ENCODE measurements at places on chromosomes 5 and 9.

DNA sequence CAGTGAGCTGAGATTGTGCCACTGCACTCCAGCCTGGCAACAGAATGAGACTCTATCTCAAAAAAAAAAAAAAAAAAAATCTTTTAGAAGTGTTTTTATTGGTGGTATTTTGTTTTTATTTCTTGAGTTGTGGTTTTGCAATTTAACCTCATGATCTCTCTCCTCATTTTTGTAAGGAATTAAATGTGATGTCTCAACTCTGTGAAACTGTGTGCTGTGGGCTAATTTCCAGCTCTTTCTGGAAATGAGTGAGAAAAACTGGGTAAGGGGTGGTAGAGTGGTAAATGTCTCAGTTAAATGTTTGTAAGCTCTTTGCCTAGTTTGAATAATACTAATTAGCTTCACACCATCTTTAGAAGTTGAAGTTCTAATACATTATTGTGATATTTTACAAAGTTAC, 29.0 kb downstream of the ACO1 start:
- DNase-seq: no peak

GRCh38 chr5:56291079-56291643, 58.0 kb upstream of the ANKRD55 start:
- no peak for DNase-seq

DNA sequence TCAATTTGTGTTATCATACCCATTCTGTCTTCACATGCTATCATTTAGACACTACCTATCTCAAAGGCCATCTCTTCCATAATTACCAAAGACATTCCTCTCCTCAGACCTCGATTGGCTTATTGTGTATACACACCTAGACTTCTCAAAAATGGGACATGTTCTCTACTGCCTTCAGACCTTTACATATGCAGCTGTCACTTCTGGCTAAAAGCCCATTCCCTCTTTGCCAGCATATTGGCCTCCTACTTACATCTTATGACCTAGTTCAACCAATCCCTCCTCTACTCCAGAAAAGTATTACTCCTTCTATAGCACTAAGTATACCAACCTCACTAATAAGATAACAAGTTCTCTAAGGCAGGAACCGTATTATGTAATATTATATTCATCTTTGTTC, 84.4 kb downstream of the RAPGEF6 start:
- no peak for DNase-seq

DNA sequence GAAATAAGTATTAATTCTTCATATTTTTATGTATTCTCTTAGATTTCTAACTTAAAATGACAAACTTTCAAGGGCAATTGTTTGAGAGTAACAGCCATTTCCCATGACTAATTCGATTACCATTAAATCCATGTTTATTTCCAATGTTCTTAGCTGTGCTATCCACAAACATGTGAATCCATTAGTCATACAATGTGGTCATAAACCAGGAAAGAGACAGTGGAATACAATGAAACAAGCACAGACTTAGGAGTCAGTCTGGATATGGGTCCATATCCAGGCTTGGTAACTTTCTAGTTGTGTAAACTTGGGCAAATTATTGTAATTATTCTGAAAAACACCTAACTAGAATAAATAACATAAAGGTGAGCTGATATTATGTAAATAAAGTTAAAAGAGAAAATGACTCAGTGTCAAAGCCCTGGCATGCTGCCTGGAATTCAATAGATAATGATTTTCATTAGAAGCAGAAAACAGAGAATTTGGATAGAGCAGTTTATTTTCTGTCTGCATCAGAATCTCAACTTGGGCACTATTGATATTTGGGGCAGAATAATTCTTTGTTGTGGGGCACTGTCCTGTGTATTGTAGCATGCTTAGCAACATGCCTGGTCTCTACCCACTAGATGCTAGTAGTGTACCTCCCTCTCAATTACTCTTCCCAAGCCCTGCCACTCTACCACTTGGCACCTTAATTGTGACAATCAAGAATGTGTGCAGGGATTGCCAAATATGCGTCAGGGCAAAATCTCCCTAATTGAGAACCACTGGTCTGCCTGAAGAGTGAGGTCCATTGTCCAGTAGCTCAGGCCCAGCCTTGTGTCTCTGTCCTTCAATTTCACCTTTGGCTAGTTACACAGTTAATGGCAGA, 44.7 kb upstream of the SLC27A6 start:
- no peak for DNase-seq

DNA sequence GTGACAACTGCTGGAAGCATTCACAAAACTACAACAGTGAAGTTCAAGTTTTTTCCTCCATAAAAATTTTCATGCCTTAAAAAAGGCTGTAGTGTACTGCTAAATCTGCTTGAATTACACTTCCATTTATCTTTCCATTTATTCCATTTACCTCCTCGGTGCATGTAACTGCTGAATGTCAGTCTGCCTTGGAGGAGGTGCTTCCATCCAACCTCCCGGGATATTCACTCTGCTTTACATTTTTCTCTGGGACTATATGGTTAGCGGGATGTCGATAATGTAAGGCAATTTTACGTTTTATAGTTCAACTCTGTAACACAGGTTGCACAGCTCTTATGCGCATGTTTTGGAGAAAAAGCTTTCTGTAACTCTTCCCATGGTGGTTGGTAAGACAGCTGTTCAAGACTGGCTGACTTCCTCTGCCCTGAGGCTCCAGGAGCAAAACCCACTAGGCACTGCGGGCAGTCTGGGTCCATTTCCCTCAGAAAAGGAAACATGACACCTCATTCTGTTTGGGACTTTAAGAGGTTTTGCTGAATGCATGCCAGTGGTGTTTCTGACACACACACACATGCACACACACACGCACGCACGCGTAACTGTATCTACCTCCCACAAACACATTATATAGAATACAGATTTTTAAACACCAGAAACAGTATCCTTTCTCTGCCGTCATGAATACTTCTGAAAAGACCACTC, 66.1 kb downstream of the SPTLC1 start:
- no peak for DNase-seq

GRCh38 chr9:137955224-137955570, 77.6 kb downstream of the CACNA1B start:
- no peak for DNase-seq

DNA sequence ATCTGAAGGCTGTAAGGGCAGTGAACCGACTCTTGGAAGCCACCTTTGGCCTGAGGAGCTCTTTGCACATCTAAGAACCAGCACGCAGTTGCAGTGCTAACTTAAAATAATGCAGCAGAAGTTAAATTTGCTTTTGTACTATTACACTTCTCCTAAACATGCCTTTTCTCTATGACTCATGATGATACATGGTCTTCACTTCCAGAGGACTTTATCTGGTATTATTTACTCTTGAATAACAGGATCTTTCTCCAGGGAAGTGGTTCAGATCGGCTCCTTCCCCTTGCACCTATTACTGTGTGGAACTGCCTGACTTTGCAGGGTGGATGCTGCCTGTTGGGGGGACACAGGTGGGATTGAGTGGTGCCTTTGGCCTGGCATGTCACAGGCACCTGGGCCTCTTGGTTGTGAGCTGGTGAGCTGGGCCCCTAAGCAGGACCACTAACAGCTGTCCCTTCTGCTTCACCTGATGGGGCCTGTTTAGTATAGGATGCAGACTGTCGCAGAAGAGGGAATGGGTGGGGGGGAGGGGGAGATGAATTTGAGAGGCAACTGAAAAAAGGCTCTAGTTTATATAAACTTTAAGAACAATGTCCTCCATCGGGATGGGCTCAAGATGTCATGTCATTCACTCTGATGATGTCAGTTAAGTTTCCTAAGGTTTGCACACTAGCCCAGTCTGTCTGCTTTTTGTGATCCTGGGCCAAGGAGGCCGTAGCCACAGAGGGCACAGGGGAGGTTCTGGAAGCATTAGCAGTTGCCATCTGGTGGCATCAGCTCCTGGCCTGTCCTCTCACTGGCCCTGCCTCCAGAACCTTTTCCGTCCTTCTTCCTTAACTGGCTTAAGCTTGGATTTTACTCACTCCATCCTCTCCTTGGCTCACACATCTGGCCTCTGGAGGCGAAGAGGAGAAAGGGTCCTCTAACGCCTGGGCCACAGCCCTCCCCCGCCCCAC, 33.9 kb upstream of the GABBR2 start:
- DNase-seq: no peak

DNA sequence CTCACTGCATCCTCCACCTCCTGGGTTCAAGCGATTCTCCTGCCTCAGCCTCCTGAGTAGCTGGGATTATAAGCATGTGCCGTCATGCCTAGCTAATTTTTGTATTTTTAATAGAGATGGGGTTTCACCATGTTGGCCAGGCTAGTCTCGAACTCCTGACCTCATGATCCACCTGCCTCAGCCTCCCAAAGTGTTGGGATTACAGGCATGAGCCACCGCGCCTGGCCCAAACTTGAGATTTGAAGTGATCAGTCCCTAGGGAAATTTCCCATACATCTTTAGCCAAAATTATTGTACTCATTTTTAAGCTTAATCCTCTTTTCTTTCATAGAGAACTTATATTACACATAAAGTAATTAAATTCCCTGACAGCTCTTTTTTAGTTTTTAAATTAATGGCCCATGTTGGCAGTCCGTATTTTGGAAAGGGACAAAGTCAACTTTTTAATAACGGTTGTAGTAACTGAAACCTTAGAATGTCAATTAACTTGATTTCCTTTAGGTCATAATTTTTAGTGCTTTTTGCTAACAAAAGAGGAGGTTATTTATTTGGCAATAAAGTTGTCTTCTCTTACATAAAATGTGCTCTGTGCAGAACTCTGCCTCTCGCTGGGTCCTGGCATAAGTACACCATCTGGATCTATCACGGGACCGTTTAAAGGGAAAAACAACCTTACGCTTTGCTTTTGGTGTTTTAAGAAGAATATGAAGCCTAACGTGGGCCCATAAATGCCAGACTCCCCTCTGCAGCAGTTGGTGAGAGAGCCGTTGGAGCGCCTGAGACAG, 142.3 kb upstream of the OTULINL start:
- no peak for DNase-seq

- no peak for DNase-seq
Measured at GRCh38 chr5:123790226-123790625, 278.2 kb downstream of the CSNK1G3 start.

- no peak for DNase-seq
Measured at GRCh38 chr5:337563-338130, 16.1 kb downstream of the AHRR start.

- DNase-seq: no peak
Measured at GRCh38 chr5:160398806-160399205, 1.0 kb downstream of the FAM200C start.

DNA sequence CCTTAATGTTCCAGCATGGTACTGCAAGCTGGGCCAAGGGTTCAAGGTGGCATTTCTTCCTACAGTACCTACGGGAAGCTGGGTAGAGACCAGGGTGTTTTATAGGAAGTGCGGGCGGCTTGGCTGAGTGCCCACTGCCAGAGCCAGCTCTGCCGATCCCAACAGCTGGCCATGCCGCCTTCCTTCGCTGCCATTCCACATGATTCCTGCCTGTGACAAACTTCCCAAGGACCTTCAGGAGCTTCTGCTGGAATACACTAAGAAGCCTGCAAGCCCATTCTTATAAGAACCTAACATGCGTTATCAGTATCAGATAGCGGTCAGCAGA, 22.0 kb downstream of the MYO10 start:
- DNase-seq: no peak

GRCh38 chr9:16656432-16657169, 213.9 kb downstream of the BNC2 start:
- no peak for DNase-seq

GRCh38 chr5:57850109-57850508, 367.5 kb upstream of the ACTBL2 start:
- DNase-seq: no peak

DNA sequence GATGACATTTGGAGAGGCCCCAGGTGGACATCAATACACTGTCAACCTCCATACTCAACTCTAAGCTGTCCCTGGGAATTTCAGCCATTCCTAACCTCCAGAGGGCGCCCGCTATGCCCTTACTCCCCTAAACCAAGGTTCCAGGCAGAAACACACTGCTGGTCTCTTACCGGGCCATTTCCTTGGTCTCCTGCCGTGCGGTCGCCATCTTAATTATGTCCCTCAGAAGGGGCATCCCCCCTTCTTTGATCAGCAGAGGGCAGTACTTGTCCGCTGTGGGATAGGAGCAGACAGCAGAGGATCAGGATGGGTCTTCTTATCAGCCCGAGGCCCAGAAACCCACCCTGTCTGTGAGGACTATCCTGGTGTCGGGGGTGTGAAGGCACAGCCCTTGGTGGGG, 9.3 kb upstream of the ZDHHC12 start:
- DNase-seq: peak; percentile 84

- DNase-seq: no peak
Measured at GRCh38 chr5:68432682-68433081, 217.1 kb downstream of the PIK3R1 start.

GRCh38 chr5:159184236-159184635, 25.1 kb downstream of the RNF145 start:
- DNase-seq: no peak

DNA sequence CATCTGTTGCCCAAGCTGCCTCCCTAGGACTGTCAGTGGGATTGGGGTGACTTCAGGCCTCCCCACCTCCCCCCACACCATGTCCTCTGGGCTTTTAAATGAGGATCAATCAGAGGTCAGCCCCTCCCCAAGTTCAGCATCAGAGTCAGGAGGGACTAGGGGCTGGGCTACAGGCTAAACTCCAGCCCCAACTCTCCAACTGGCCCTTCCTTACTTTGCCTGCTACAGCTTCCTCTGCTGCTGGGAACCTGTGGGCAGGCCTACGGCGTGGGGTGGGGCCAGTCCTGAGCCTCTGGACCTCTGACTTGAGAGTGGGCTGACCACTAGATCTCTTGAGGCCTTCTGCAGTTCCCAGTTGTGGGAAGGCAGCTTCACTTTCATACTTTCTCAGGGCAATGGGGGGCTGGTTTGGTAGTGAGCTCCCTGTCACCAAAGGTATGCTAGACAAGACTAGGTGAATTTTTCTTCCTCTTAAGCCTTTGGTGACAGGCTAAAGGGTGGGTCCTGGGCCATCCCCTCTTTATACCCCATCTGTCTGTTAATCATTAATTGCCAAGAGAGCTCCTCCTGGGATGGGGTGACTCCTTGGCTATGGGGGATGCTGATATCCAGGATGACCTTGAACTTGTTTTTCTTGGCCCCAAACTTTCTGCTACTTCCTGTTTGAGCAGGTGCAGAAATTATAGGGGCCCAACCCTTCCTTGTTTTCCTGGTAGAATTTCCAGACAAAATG, 10.8 kb upstream of the DAB2IP start:
- no peak for DNase-seq

GRCh38 chr5:98217138-98217537, 556.3 kb upstream of the RGMB start:
- no peak for DNase-seq

- DNase-seq: peak; percentile 14
Measured at GRCh38 chr9:124767821-124768220, 3.3 kb downstream of the NR6A1 start.
